ENCODE measurements at places on chromosomes 4 and X.
A peak's percentile ranks its signal among the peaks of the same experiment; 100 is the strongest.

DNA sequence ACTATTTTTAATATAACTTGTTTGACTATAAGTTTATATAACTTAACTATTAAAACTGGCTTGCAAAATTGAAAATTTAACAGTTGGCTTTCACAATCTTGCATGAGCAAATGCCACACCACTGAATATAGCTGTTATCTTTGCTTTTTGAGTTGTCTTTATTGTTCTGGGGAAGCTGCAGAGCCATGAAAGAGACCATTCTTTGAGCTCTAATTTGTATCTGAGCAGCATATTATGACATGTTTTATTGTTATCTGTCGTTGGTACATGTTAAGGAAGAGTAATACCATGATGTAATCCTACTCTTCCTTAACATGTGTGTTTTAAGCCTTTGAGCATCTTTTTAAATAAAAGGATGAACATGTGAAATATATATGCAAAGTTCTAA lies 97.1 kb upstream of the ANK2 start:
- DNase-seq: no peak

- DNase-seq: no peak
Measured at GRCh38 chrX:124256216-124256615, 76.2 kb upstream of the TEX13D start.

- DNase-seq: peak; percentile 56
Measured at GRCh38 chr4:140861359-140862176, 105.4 kb upstream of the TBC1D9 start.

DNA sequence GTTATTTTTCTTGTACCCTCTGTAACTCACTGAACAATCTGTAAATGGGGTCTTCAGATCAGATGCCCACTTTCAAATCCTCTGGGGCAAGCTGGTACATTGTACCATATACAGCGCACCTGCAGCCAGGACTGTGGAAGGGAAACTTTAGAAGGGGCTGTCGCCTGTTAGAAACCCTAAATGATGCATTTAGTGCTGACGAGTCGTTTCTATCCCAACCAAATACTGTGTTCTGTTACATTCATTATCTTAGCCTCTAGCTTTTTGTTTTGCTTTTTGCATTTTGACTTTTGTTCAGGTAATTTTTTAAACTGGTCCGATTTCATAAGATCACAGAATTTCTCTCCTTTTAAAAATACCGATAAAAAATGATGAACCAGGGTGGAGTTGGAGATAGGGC lies 66.4 kb upstream of the AGA start:
- no peak for DNase-seq
